Fibroblast of skin of left quadriceps (primary cell): ENCODE measurements at places on chromosomes 6 and 20.

GRCh38 chr6:142824426-142824825, 120.5 kb downstream of the HIVEP2 start:
- no peak for DNase-seq

DNA sequence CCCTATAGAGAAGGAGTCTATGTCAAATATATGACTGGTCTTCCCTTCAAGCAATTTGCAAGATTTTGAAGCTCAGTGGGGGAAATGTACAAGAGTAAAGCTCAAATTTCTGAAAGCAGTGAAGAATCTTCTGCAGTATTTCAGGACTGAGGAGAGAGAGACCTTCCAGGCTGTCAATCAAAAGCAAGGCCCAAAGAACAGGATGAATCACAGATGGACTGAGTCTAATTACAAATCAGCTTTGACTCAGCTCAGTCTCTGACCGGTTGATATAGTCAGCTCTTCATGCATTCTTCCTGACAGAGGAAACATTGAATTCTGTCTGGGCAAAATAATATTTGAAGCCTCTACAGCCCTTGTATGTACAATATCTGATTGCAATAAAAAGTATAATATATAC, 7.7 kb upstream of the HTR1B start:
- no peak for DNase-seq

- DNase-seq: no peak
These were observed 83.3 kb downstream of the CHD6 start for GRCh38 chr20:41534842-41535241.

DNA sequence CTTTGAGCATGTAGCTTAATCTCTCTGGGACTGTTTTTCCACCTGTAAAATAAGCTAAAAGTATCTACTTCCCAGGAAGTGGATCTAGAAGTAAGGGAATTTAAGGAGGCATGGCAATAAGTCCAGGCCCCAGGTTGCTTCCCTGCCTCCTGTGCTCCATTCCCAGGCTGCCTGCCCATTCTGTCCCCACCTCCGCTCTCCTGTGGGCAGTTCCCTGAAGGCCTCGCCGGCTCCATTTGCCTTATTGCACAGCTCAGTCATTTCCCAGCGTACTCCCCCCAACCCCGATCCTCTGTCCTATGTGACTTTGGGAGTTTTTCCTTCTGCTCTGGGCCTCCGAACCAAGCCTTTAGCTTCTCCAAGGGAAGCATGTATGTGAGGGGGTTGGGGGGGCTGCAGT, 4.6 kb downstream of the SLC29A1 start:
- DNase-seq: no peak

DNA sequence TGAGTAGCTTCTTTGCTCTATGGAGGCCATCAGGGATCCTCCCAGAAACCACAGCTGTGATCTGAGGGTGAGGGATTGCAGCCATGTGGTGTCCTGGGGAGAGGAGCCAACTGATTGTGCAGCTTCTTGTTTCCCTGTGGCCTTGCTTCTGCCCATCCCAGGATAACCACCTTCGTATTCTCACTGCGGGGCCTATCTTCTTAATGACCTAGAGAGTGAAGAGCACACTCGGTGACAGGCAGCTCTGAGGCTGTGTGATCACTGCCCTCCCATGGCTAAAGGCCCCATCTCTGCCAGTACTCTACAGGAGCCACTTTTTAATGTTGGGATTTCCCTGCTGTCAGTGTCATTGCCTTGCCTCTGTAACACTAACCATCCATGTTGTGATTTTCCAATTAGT, 5.3 kb upstream of the RAET1L start:
- no peak for DNase-seq

DNA sequence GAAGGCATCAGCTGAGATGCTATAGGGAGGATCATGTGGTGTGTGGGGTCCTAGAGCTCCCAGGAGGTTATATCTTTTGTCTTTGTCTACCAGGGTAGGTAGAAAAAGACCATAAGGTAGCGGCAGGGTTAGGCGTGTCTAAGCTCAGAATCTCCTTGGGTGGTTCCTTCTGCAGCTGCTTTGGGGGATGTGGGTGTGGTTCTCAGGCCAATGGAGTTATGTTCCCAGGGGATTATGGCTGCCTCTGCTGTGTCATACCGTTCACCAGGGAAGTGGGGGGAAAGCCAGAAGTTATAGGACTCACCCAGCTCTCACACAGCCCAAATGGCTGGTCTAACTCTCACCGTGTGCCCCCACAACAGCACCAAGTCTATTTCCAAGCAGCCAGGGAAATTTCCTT, 107.4 kb upstream of the ADGRB3 start:
- no peak for DNase-seq

DNA sequence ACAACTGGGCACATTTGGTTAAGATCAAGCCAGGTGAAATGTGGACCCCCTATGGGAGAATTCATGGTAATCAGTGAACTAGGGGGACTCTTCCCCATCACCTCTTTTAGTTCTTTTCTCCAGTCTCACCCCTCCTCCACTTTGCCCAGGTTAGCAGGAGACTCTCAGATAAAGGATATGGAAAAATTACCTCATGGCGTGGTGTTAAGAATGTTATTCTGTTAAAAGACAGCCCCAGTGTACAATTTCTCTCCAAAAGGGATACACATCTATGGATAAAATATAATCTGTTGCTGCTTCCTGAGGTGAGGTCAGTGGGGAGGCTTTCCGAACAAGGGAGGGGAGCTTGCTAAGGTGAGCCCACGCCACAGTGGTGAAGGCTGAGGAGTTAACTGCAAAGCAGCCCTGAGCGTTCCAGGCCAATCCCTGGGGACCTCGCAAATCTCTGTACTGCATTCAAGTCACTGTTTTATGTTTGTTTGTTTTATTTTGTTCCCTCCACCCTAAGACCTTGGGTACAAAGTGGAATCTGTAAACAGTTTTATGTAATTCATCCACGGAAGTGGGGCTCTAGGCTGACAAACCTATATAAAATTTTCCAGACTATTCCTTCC, 52.0 kb downstream of the ADGRF1 start:
- no peak for DNase-seq

- DNase-seq: no peak
These were observed 31.9 kb upstream of the TCP11 start for GRCh38 chr6:35173044-35173426.
